ENCODE measurements at places on chromosomes 6 and 20. TPM values are rescaled to one million over a fixed set of nuclear protein-coding genes. Genes with fewer than 3 reads are reported as not detected.

- DNase-seq: no peak
These were observed 21.8 kb downstream of the ITPR3 start for GRCh38 chr6:33642897-33643296.

DNA sequence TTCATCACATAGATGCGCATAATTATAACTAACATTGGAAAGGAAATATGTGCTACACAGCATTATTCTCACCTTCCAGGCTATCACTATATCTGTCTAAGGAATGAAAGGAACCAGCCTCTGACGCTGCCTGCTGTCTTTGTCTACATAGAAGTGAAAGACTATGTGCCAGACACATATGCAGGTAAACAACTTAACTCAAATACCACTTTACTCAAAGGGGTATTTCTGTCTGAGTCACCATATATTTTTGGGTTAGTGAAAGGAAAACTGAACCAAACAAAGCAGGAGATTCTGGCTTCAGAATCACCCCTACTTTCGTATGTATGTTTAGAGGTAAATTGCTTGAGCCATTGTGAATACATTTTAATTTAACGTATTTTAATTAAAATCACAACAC lies 328.6 kb upstream of the PLCB4 start:
- DNase-seq: no peak

GRCh38 chr20:47653869-47654268 lies 131.4 kb downstream of the SULF2 start:
- DNase-seq: no peak

GRCh38 chr6:21022343-21023107 lies 488.3 kb downstream of the CDKAL1 start:
- no peak for DNase-seq

GRCh38 chr20:50470264-50470858 lies 39.8 kb upstream of the PTPN1 start:
- DNase-seq: no peak

DNA sequence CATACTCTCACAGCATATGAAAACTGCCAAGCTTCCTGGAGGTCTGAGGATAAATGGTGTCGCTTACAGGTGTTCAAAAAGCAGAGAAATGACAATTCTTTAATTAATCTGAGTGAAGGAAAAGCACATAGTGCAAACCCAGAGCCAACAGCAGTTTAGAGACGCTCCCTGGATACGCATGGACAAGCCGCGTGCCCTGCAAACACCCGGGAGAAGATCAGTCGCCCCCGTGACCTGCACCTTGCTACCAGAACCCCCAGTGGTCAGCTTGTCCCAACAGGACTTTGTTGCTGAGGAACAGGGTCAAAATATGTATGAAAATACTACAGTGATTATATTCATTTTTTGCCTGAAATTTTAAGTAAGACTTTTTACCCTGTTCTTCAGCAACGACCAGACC lies 93.9 kb downstream of the PSMG4 start:
- DNase-seq: no peak

- no peak for DNase-seq
These were observed 22.4 kb downstream of the PTGIS start for GRCh38 chr20:49545572-49545971.

DNA sequence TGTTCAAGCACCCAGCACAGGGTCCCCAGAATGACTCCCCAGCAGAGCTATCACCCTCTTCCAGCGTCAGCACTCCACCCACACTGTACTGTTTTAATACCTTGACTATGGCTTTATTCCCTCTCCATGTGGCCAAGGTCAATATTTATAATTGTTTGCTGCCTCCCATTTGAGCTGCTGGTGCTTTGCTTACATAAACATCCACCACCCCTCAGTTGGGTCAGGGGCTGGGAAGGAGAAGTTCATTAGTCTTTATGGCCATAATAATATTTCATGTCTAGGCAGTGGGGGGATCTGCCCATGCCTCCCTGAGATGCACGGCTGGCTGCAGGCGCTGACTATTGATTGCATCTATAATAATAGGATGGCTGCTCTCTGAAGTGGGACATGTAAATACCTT lies 41.8 kb upstream of the SAYSD1 start:
- DNase-seq: no peak

DNA sequence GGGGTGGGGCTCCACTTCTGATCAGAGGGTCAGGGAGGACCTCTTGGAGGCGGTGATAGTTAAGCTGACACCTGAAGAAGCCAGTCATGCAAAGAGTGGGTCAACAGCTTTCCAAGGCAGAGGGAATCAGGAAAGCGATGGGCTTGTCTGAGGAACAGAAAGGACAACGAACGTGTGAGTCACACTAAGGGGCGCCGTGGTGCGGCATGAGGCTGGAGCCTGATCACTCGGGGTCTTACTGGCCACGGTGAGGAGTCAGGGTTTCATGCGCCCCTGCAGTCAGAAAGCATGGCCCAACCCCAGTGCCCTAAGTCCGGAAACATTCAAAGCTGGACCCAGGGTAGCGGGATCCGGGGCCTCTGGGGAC lies 50.6 kb upstream of the SLC32A1 start:
- DNase-seq: no peak

- no peak for DNase-seq
These were observed 936 bp upstream of the TMX4 start for GRCh38 chr20:8020314-8021079.

GRCh38 chr6:166515072-166515810 lies 71.2 kb downstream of the RAMACL start:
- no peak for DNase-seq

GRCh38 chr6:85163156-85164080 lies 286.5 kb upstream of the NT5E start:
- peak; percentile 69 for DNase-seq

- DNase-seq: no peak
These were observed 34.7 kb downstream of the HM13 start for GRCh38 chr20:31548820-31549512.

GRCh38 chr20:49594143-49594930 lies 26.4 kb upstream of the PTGIS start:
- DNase-seq: peak; percentile 69

DNA sequence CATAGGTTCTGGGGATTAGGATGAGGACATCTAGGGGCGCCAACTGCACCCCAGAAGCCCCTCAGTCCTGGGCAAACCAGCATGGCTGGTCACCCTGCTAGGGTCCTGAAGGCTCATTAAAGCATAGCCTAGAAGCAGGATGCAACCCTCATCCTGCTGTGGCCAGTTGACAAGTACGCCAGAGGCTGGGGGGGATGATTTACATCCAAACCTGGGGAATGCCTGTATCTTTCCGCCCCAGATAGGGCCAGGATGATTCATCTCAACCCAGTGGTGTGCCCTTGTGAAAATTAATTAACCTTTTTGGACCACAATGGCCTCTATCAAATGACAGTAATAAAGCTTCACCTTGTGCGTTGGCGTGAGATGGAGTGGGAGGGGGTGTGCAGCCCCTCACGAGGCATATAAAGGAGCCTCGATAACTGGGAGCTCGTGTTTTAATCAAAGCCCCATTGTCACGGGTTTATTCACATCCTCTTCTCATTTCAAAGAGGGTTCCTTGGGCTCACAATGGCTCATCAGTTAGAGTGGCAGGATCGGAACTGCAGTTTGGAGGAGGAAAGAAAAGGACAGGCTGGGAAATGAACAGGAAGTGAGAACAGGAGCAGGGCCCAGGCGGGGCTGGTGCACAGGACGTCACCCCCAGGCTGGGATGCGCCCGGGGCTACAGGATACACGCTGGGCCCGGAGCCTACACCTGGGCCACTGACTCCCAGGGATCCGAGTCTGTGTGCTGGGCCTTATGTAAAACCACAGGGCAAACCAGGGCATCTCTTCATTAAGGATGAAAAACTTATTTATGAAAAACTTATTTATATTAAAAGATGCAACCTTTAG lies 121.8 kb upstream of the PHACTR3 start:
- no peak for DNase-seq

DNA sequence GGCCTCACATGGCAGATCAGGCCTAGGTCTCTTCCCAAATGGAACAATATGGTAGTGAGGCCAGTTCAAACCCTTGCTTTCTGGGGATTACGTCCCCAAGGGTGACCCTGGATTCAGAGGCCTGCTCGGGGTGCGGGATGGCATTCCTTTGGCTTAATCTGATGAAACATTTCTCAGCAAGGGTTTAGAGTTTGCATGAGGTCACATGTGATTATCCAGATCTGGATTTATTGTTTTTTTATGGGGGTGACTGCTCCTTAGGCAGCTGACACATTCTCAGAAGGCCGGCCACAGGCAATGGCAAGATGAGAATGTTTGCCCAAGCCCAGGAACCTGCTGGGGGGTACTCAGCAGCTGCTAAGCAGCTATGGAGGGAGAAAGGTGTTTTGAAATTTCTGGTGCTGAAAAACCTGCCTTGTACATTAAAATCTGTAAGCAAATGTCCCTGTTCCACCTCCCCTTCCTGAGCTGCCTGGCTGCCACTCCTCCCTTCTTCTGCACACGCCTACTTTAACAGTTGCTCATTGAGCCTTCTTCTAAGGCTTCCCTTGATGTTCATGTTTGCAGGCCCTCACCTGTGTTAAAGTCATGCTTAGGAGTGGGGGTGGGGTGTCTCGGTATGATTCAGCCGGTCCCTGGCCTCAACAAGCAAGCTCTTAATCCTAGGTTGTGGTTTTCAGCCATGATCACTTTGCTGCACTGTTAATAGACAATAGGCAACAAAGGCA lies 37.9 kb upstream of the FUCA2 start:
- DNase-seq: no peak

DNA sequence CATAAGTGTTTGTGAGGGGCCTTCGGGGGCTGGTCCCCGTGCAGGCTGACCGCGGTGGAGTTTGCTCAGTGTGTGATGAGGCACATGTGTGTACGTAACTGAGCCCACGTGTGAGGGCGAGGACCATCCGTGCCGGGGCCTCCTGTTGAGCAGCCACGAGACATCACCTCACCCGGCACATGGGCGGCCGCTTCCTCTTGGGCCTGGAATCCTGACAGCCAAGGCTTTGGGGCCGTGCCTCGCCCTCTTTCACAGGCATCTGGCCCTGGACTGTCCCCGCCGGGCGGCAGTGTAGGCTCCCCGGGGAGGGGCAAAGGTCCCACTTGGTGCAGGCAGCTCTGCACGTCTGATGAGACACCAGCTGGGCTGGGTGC lies 202.3 kb downstream of the DLL1 start:
- DNase-seq: no peak

DNA sequence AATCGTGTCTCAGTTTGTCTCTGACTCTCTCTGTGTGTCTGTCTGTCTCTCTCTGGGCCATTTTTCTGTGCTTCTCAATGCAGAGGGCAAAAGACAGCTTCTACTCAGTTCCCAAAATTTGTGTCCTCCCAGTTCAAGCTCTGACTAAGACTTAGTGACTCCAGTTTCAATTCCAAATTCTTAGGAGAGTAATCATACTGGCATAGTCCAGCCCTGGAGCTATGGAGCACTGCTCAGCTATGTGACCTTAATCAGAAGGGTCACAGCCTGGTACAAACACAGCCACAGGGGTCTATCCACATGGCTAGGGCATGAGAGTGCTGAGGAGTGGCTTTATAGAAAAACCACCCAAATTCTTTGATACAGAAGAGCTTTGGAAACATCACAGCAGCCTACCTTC lies 91.9 kb downstream of the FOXF2 start:
- peak; percentile 27 for DNase-seq

DNA sequence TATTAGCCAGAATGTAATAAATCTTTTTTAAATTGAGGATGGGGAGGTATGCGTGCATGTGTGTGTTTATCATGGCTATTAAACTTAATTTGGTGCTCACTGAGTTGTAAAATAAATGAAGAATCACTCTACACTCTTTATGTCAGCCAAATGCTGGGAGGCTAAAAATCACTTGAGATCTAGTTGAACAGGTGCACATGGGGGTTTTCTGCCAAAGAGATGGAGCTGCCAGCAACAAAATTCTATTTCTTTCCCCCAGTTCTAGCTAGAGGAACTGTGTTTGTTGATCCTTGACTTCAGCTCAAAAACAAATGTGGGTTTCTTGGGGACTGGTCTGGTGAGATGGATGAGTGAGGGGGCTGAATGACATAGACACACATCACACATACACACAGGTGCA lies 183.3 kb upstream of the BTBD3 start:
- DNase-seq: peak; percentile 10

Gene SIRPB2
- polyA plus RNA-seq: 0.91 TPM

Gene TNNC2
- 6,577 TPM for polyA plus RNA-seq

Gene PARD6B
- 0.32 TPM for polyA plus RNA-seq

Gene RRAGD
- polyA plus RNA-seq: 87.2 TPM

Gene MYH7B
- 80.8 TPM for polyA plus RNA-seq

Gene CBFA2T2
- 14.2 TPM for polyA plus RNA-seq

Gene LPIN3
- polyA plus RNA-seq: 3.1 TPM

Gene LY6G5B
- polyA plus RNA-seq: 5.6 TPM
